ENCODE measurements at places on chromosomes 2 and 18.

DNA sequence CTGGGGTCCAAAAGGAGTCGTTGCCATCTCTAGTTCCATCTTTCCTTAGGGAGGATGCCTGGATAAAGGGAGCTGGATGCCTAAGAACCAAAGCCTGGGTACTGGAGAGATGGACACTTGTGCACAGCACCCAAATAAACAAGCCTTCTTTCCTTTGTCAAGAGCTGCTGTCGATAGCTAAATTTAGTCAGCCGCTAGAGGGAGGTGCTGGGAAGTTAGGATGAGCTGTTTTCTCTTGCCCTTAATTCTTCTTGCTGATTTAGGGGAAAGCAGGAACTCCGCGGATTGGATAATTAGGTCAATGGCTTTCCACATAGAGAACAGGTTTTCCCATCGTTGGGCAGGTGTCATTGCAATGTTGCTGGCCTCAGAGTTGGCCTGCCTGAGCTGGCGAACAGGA lies 30.9 kb upstream of the SERPINB12 start:
- DNase-seq, result peak; percentile 55

- peak; percentile 85 for DNase-seq
These were observed 32.4 kb downstream of the MARCO start for GRCh38 chr2:118974103-118974993.

DNA sequence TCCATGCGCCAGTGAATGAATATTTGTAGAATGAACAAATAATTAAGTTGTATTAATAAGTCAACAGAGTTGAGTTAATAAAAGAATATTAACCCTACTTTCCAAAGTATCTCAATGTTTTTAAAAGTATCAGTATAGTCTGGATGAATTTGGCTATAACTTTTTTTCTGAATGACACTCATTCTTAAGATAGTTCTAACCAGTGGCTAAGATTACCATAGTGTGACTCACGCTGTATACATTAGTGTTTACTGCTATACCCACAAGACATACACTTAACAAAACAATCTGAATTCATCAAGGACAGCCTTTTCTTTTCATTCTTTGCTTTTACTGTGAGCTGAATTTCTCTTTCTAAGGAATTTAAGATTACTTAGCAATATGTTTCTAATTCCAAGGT lies 77.0 kb upstream of the PDE1A start:
- peak; percentile 76 for DNase-seq

DNA sequence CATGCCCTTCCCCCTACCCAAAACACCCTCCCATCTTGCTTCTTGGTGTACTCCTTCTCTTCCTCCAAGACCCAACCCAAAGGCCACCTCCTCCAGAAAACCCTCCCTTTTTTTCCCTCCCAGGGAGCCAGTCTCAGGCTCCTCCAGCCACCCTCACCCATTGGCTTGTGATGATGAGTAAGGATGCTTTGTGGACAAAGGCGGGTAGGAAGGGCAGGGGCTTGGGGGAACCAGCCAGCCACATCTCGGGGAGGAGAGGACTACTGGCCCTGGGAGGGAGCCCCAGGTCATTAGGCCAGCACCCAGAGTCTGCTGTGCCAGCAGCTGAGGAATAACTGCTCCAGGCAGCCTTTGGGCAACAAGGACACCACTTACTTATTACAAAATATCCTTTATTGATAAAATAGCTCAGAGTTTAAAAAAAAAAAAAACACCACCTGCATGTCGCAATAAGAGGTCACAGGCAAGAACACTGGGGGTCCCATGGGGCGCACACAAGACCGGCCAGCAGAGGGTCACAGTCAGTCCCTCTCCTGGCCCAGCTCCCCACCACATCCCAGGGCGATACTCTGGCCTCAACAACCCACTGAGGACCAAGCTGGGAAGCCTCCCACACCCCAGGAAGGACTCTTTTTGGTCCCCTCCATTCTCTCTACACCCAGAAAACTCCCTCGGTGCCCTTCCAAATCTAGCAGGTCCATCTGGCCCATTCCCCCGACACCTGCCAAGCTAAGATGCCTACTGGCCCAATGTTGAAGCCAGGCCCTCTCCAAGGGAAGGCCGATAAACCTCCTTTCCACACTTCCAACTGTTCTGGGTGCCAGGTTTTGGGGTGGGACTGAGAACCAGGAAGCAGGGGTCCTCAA lies 3.6 kb downstream of the ADRA2B start:
- DNase-seq, result no peak

GRCh38 chr2:203532957-203533658 lies 2.0 kb downstream of the RAPH1 start:
- peak; percentile 45 for DNase-seq

- DNase-seq, result no peak
These were observed 65.8 kb downstream of the ALMS1 start for GRCh38 chr2:73451263-73451972.

DNA sequence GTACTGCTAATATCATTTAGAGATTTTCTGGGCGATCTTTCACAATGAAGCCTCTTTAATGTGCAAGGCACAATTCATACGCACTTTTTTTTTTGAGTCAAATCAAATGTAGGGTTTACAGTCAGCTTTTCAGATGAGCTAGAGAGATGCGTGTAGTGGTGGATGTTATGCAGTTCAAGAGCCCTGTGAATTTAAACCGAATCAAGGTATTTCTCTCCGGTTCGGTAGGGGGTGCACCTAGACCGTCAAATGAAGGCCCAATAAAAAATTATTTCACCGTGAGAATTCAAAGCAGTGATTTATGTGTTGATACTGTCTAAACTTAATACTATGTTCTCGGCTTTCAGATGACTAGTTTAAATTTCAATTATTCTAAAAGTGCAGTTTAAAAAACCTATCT lies 1.1 kb downstream of the PTH2R start:
- DNase-seq, result peak; percentile 45

DNA sequence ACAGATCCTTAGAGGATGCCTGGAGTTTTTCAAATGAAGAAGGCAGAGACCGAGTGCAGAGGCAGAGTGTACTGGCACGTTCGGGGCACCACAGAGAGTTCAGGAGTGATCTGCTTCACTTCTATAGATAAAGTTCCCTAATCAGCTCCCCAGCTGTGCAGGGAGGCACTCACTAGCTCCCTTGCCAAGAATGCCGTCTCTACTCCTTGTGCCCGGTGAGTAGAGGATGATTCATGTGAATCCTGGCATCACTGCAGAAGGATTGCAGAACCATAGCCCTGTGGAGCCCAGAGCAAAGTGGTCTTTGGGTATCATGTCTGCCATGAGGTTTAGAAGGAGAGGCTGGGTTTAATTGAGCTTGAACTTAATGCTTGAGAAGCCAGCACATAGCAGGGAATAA lies 510.1 kb upstream of the RAB6C start:
- no peak for DNase-seq
